ENCODE measurements at places on chromosomes 5 and 9.

GRCh38 chr9:83392228-83392627, 146.0 kb downstream of the FRMD3 start:
- no peak for DNase-seq

GRCh38 chr5:154419236-154419635, 26.6 kb upstream of the SAP30L start:
- DNase-seq = no peak

- peak; percentile 97 for DNase-seq
Observed at GRCh38 chr9:126704157-126704891, 90.6 kb downstream of the LMX1B start.

DNA sequence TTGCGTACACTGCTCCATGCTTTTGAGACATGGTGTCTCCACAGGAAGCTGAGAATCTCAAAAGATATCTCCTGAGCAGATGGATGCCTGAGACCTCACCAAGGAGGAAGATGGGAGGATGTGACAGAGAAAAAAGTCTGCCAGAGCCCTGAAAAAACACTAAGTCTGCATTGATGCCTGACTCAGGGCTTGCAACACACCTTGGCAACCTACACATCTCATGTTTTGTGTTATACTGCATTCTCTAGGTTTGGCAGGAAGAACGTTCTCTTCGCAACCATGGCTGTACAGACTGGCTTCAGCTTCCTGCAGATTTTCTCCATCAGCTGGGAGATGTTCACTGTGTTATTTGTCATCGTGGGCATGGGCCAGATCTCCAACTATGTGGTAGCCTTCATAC, 19.2 kb downstream of the SLC22A4 start:
- DNase-seq = no peak

DNA sequence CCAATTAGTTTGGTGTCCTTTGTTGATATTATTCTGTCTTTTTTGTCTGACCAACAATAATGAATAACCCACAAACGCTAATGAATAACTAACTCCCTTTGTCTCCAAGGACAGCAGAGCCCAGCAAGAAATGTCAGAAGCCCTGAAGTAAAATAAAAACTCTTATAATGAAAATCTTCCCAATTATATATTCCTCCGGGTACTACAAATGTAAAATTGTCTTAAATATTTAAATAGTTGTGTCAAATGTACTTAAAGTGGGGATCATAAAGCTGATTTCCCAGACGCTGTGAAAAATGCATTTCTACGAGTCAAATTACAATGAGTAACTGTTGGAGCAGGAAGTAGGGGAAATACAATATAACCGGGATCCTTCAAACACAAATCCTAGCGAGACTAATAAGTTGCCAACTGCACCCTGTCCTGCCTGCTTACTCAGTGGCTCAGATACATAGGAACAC, 22.3 kb downstream of the GLIS3 start:
- DNase-seq = peak; percentile 31

- no peak for DNase-seq
Observed at GRCh38 chr9:90309809-90310520, 332.7 kb downstream of the DIRAS2 start.

Data from osteoblast (primary cell).